Stimulated activated CD4-positive, alpha-beta T cell treated with anti-CD3 and anti-CD28 coated beads, Interleukin-15, amount 100 ng/mL, for 1 hour (primary cell): ENCODE measurements at places on chromosomes 3 and 15.

DNA sequence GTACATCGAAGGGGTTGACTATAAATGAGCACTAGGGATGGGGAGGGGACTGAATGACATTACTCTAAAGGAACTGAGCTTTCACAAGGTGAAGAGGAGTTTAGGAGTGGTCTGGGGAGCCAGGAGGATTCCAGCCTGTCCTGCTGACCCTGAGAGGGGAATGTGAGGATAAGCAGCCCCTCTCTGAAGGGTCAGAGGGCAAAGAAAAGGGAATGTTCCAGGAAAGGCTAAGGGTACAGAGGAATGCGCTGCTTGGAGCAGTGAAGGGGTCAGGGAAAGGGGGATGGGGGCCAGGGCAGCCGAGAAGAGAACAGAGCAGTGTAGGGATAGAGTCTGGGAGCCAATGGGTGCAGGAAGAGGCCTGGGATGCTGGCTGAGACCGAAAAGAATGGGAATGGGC, 28.0 kb upstream of the TPM1 start:
- DNase-seq = no peak

- no peak for DNase-seq
These were observed 392.2 kb upstream of the CFAP20DC start for GRCh38 chr3:59442046-59442445.

DNA sequence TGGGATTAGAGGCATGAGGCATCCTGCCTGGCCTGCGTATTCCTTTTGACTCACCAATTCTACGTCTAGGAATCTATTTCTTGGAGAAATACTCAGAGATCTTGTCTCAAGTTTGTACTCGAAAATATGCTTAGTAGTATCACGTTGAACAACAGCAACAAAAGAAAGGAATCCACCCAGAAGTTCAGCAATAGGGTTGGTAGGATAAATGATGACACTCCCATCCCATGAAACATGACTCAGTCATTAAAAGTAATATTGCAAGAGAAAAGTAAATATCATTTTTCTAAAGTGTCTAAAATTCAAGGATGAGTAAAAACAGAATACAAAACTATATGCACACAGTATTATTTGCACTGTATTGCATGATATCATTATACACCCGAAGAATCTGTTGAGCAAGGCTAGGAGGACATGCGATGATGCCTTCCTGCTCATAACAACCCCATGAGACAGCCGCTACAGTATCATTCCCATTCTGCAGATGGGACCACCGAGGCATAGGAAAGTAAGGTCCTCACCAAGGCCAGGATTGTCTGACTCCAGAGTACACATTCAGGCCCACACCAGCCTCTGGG, 61.5 kb downstream of the SLC6A1 start:
- DNase-seq = no peak

- DNase-seq = no peak
These were observed 57.7 kb downstream of the SUCNR1 start for GRCh38 chr3:151931171-151931570.

- no peak for DNase-seq
These were observed 15.9 kb upstream of the STARD5 start for GRCh38 chr15:81339851-81340250.

- no peak for DNase-seq
These were observed 435.2 kb downstream of the MCTP2 start for GRCh38 chr15:94666553-94666952.

GRCh38 chr3:193621127-193621526, 28.1 kb downstream of the OPA1 start:
- DNase-seq = no peak

- DNase-seq = no peak
These were observed 41.6 kb downstream of the ZIC4 start for GRCh38 chr3:147364771-147365170.

DNA sequence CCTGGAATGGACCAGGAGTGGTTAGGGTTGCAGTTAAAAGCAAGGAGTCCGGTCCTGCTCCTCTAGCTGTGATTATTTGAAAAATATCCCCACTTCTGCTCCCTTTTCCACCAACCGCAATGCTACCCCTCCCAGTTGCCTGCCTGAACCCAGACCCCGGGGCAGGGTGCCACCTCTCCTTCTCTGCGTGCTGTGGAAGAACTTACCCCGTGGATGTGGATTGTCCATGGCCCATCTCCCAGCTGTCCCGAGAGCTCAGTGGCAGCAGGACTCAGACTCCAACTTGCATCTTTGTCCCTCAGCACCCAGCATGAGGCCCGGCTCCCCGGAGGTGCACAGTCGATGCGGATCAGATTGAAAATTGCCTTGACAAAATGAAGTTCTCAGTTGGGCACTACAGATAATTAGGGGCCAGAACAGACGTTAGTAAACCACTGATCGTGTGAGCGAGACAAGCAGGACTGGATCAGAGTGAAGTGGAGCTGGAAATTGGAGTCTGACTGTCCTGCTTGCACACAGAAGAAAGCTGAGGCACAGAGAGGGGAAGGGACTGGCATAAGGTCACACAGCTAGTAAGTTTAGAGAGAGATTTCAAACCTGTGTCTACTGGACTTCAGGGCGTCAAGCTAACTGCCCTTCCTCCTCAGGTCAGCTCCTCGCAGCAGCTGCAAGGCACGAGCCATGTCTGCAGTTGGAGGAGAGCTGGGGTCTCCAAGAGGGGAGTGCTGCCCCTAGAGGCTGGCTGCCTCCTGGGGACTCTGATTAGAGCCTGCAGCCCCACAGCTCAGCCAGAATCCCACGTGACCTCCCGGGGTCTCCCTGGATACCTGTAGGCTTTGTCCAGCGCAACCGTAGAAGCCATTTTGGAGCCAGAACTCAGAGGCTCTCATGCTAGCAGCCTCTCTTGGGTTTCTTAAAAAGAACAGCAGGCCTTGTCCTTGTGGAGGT, 14.7 kb downstream of the SLC6A1 start:
- no peak for DNase-seq

DNA sequence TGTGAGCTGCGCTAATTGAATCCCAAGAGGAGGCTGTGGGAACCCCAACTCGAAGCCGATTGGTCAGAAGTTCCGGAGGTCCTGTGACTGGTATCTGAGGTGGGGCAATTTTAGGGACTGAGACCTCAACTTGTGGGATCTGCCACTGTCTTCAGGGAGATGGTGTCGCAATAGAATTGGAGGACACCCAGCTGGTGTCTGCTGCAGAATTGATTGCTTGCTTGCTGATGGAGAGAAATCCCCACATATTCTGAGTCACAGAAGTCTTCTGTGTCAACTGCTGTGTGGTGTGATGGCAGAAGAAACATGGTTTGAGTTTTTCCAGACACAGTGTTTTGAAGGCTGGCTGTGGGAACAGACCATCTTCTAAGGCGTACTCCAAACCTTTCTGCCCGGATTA, 99.7 kb upstream of the PLXNA1 start:
- DNase-seq = no peak

GRCh38 chr15:67242708-67243111, 11.8 kb downstream of the AAGAB start:
- DNase-seq = no peak
